ENCODE measurements at places on chromosomes 11 and 22.

GRCh38 chr11:122085712-122086111, 30.3 kb downstream of the BLID start:
- DNase-seq: no peak

DNA sequence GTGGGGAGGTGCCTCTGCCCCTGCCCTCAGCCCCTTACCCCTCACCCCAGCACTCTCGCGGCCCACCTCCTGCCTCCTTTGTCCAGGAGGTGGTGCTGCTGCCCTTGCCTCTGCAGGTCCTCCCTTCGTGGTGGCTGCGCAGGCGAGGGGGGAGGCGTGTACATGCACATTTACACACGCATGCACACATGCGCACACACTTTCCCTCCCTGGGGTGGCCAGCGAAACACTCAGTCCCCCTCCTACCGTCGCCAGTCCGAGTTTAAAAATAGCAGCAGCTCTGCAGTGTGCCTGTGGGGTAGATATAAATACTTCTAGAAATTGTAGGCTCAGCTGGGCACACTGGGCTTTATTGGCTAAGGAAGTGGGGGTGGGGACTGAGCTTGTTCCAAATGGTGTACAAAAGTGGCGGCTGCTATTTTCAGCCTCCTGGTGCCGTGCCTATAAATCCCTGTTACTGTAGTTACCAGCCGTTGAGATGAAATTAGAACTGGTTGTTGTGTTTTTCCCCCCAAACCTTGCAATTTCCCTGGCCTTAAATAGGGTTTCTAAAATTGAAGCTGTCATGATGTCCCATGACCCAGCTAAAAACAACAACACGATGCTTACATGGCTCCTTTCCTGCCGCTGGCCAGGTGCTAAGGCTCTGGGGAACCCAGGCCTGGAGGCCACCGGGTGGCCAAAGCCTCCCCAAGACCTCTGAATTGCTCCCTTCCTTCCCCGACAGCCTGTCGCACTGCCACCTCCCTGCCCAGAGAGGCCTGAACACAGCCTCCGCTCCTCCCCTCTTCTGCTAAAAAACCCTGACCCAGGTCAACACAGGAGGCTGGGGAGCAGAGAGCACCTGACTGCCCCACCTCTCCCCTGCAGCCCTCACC, 12.4 kb downstream of the PICK1 start:
- no peak for DNase-seq

DNA sequence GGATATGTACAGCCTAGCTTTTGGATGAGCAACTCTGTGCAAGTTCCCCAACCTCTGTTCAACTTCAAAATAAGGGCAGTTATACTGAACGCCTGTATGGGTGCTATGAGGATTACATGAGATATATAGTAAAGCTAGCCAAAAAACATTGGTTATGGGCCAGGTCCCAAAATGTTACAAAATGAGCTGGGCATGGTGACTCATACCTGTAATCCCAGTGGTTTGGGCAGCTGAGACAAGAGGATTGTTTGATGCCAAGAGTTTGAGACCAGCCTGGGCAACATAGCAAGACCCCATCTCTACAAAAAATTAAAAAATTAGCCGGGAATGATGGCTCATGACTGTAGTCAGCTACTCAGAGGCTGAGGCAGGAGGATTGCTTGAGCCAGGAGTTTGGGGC, 118.4 kb downstream of the TEAD1 start:
- no peak for DNase-seq

DNA sequence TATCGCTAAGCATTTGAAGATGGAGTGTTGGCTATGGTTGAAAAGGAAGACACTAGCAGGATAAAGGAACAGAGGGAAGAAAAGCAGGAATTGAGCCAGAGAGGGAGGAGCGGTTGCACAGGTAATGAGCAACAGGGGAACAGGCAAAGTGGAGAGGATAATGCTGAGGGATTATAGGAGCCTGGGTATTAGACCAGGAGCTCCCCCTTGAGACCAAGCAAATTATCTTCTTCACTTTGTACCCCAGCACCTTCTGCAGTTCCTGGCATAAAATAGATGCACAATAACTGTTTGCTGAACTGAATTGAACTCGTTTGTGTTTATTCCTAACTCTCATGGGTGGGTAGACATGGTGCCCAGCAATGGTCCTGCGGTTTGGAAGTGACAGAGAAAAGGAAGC, 54.6 kb upstream of the OR5P2 start:
- DNase-seq: no peak

All from stimulated activated CD4-positive, alpha-beta T cell treated with anti-CD3 and anti-CD28 coated beads, TNF-alpha, amount 100 ng/mL, for 24 hours (primary cell).